ENCODE measurements at places on chromosomes 12 and 14.

DNA sequence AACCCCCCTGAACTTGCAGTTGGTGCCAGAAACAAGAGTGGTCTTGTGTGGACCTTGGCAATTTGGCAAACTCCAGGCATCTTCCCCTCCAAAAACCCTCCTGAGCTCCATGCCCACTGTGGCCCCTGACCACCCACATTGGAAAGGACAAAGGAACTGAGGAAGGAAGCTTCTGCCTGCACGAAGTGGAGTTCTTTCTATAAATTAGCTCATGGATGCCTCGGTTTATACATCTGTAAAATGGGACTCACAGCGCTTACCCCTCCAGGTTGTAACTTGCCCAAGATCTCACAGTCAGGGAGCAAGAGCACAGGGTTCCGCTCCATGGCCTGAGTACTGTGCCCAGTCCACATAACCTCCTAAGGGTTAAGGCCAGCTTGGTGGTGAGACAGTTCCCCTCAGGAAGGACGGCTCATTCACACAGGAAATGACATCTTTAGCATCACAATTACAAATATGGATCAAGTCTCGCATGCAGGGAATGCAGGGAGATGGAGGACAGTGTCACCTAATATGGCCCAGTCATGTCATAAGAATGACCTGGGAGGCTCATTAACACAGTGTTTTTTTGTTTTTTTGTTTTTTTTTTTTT, 66.6 kb downstream of the CLMN start:
- peak; percentile 32 for DNase-seq

GRCh38 chr14:99605299-99605961, 1.4 kb upstream of the CCDC85C start:
- DNase-seq = peak; percentile 76

DNA sequence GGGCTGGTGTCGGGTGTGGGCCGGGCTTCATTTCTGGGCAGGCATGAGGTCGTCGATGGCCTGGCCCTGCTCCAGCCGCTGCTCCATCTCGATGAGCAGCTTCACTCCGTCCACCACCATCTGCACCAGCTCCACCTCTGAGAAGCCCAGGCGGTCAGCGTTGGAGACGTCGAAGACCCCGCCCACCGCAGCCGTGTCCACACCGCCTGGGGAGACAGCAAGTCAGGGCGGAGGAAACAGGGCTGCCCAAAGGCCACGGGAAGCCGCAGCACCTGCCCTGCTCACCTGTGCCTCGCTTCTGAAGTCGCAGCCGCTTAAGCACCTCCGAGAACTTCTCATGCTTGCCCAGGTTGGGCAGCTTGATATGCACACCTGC, 2.8 kb downstream of the CKB start:
- no peak for DNase-seq

DNA sequence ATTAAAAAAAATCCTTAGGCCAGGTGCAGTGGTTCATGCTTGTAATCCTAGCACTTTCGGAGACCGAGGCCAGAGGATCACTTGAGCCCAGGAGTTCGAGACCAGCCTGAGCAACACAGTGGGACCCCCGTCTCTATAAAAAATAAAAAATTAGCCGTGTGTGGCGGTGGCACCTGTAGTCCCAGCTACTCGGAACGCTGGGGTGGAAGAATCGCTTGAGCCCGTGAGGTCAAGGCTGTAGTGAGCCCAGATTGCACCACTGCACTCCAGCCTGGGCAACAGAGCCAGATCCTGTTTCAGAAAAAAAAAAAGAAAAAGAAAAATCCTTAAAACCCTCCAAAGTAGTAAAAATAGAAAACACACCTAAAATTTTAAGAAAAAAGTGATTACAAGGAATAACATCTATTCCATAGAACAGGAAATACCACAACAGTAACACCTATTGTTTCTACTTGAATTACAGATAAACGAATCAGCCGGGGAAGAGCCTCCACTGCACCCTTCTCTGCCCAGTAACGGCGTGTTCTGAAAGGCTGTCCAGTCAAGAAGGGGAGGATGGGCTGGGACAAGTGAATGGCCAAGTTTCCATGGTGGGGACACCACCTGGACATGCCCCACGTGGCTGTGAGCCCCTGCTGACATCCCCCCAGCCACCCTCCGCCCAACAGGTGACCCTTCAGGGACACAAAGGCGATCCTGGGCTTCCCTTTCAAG, 17.8 kb downstream of the POLE start:
- no peak for DNase-seq

GRCh38 chr14:68486033-68486732, 306.7 kb downstream of the ZFP36L1 start:
- DNase-seq = no peak

GRCh38 chr14:51129130-51129529, 34.2 kb upstream of the TRIM9 start:
- peak; percentile 16 for DNase-seq

- DNase-seq = no peak
These were observed 173.1 kb downstream of the FBXL14 start for GRCh38 chr12:1421091-1421846.

DNA sequence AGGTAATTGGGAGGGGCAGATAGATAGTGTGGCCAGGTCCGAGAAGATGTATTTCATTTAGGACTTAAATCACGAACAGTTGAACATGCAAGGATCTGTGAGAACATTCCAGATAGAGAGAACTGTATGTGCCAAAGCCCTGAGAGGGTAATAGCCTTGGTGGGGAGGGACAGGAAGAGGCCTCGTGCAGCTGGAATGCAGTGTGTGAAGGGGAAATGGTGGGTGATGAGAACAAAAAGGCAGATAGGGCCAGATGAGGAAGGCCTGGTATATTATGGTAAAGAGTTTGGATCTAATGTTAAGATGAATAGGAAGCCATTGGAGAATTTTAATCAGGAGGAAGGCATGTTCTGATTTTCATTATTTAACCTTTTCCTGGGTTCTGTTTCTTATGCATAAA, 136.3 kb downstream of the TPH2 start:
- DNase-seq = no peak

GRCh38 chr14:59739794-59740193, 130.8 kb downstream of the RTN1 start:
- no peak for DNase-seq

DNA sequence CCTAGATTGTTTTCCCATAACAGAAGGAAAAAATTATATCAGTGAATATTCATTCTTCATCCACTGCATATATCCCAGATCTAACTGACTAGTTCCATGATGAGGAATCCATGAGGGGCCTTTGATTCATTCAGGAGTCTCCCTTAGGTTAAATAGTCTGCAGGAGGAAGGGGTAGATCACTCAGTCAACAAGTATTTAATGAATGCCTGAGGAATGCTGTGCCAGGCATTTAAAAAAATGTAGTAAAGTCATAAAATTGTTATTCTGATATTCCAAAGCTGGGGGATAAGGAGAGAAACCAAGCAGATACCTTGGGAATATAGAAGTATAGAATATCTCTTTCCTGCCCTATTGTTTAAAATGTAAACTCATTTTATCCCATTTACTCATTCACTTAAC, 216.2 kb upstream of the CAND1 start:
- DNase-seq = no peak

DNA sequence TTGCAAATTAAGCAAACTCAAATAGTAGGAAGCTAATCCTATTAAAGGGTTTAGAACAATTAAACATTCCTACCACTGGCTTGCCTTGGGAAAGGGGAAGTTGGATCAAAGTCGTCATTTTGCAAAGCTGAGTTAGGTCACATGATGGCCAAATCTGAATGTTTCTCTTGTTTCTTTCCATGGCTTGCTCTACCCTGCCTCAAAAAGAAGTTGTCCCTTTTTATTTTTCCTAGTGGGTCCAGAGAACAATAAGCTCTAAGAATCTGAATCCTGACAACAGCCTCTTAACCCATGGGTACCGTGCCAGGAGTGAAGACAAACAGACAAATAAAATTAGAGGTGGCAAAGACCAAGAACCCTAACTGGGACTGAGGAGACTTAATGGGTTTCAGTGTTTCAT, 26.2 kb upstream of the NPFF start:
- no peak for DNase-seq

DNA sequence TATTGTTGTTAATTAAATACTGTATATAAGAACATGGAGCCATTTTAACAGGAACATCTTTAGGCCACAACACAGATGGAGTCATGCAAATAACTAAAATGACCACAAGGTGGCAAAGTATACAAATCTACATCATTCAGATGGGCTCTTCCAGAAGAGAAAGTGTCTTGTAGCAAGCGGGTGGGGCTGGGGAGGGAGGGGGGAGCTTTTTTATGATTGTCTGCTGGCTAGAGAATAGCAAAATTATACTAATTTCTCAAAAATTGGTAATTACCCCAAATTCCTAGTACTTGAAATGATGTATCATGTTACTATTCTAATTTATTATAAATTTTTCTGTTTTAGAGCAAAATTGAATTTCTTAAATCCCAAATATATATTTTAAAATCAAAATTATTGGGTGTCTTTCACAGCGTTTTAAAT, 378.7 kb downstream of the PRKD1 start:
- DNase-seq = peak; percentile 81

GRCh38 chr12:51349026-51349425, 2.5 kb upstream of the CELA1 start:
- DNase-seq = no peak

DNA sequence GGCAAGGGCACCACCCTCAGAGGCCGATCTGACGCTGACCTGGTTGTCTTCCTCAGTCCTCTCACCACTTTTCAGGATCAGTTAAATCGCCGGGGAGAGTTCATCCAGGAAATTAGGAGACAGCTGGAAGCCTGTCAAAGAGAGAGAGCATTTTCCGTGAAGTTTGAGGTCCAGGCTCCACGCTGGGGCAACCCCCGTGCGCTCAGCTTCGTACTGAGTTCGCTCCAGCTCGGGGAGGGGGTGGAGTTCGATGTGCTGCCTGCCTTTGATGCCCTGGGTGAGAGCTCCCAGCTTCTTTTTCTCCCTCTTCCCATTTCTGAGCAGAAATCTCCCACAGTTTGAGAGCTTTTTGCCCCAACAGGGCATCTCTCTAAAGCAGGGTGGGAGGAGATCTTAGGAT, 1.8 kb downstream of the OAS1 start:
- DNase-seq = no peak

DNA sequence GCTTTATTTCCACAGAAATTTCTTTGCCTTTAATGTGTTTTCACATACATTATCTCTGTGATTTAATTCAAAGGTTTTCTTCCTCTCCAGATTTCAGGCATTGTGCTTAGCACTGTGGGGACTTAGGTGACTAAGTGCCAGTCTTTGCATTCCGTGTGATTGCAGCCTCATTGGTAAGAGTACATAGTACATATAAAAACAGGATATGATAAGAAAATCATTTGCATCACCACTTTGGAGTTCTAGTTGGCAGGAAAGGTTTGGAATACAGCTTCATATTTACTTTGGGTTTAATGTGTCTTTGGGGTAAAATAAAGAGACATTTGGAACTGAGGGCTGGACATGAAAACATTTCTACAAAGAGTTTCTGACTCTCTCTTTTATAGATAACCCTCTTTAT, 37.8 kb upstream of the C12orf75 start:
- DNase-seq = peak; percentile 30

- DNase-seq = peak; percentile 60
These were observed 79.9 kb downstream of the PHLDA1 start for GRCh38 chr12:75951399-75952278.

DNA sequence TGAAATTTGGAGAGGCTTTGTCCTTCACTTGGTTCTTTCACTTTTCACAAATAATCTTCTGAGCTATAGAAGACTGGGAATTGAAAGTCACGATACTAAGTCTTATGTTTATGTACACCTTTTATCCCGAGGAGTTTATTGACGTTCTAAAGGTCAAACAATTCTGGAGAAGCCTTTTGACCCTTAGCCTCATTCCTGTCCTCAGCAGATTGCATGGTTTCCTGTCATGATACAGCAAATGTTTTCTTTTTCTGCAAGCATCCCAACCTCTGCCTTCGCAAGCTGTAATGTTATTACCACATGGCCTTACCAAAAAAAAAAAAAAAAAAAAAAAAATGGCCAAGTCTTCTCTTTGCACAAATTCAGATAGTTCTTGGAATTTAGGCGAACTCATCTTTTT, 411.7 kb upstream of the FLRT2 start:
- no peak for DNase-seq

DNA sequence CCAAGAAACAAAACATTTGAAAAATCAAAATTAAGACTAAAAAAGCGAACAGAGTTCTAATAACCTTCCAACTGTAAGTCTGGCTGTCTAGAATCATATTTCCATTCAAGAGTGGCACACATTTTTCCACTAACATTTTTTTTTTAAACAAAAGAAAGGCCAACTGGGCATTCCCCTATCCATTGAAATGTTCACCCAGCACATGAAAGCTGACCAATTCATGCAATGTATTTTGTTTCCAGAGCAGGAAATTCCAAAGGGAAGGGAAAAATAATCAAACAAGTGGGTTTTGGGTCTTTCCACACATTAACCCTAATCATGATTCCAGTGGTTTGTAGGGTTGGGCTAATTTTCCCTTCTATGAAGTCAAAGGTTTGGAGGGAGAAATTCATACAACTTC, 206.5 kb downstream of the CALM1 start:
- DNase-seq = no peak

DNA sequence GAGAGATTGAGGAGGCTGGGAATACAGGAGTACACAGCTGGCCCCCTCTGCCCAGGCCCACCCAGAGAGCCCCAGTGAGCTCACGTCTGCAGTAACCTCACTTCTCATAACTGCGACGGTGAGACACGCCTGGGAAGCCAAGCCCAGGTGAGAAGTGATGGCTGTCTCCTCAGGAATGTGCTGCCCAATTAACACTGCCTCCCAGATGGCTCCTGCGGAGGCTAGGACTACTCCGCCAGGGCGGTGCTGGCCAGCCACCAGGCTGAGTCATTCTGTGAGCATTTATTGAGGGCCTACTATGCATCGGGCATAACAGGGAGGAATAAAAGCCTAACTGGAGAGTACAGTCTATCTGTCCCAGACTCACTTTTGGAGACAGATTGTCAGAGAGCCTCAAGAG, 9.3 kb upstream of the TMEM106C start:
- DNase-seq = no peak

DNA sequence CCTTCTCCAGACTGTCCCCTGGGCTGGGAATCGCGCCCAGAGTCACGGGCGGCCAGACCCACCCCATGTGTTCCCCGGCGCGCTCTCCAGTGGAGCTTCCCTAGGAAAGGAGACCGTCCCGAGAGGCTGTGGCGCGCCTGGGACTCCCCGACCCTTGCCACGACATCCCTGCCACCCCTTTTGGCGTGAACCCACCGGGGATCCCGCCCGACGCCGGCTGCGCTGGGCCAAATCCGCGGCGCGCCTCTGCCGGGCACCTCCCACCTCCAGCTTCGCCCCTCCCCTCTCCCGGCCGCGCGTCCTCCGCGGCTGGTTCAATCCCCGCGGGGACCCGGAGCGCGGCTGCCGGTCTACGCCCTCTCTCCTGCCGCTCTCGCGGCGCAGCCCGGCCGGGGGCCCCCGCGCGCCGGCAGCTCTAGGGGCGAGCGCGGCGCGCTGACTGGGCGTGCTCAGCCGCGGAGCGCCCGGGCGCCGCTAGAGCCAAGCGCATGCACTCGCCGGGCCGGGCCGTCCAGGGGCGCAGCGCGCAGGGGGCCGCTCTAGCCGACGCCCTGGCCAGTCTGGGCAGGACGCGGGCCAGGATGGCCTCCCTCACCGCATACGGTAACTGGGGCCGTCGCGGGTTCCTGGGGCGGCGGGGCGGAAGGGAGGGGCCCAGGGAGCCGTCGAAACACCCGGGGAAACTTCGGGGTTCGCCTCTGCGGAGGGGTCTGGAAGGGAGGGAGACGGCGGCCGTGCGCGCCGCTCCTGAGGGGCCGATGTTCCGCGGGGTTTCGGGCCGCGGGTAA, 77.4 kb upstream of the ANO4 start:
- DNase-seq = no peak

GRCh38 chr12:67286257-67286656, 17.1 kb downstream of the CAND1 start:
- no peak for DNase-seq
